ENCODE measurements at places on chromosomes 2 and 18.

- no peak for DNase-seq
These were observed 469.4 kb upstream of the SPRED2 start for GRCh38 chr2:65901756-65902155.

GRCh38 chr2:88925770-88926462 lies 234.4 kb downstream of the RPIA start:
- no peak for DNase-seq

DNA sequence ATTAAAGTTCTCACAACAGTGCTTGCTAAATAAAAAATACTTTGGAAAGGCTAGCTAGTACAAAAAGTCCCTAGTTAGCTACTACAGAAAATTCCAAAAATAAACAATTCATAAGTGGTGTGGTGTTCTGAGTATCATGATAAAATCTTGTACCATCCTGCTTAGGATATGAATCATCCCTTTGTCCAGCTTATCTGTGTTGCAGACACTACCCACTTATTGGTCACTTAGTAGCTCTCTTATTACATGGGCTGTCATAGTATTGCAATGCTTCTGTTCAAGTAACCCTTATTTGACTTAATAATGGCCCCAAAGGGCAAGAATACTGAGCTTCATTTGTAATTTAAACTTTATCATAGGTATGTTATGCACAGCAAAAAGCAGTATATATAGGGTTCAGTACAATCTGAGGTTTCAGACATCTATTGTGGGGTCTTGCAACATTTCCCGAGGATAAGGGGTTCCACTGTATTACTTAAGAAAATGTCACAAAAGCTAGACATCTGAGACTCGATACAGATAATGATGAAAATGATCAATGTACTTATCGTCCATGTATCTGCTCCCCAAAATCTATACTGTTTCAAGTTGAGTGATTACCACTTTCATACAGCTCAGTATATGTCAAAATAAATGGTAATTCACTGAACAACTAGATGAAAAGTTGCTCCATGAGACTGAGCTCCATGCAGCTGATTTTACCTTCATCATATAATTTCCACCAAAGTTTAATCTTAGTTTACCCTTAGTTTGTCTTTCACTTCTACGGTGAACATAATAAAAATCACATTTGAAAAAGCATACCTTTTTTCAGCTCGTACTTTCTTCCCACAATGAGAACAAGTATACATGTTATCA lies 93.8 kb downstream of the C2orf74 start:
- DNase-seq: no peak

DNA sequence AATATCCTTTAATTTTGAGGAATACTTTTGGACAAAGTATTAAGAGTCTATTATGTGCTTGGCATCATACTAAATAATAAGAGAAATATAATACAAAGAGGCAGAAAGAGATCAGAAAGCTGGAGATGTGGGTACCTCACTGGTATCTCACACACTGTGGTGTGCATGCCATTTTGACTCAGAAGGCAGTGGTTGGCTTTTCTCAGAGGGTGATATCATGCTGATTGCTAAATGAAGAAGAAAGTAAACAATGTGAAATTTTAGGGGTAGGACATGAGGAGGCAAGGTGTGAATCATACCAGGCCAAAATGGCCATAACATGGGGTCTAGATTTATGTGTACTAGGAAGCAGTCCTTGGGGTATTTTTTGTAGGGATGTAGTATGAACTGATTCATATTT lies 16.6 kb upstream of the SPOPL start:
- DNase-seq: no peak

- DNase-seq: no peak
These were observed 73.9 kb downstream of the SOX11 start for GRCh38 chr2:5766056-5766455.

DNA sequence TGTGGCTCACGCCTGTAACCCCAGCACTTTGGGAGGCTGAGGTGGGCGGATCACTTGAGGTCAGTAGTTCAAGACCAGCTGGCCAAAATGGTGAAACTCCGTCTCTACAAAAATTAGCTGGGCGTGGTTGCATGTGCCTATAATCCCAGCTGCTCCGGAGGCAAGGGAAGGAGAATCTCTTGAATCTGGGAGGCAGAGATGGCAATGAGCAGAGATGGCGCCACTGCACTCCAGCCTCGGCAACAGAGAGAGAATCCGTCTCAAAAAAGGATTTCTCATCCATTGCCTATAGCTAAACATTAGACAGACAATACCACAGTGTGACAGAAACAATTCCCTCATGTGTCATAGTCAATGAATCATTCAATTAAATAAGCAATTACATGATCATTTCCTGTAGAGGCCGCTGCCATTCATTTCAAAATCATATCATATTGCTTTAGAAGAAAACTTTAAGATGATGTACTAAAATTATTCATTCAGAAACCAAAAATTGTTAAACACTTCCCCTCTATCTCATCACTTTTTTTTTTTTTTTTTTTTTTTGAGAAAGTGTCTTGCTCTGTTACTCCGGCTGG lies 69.5 kb upstream of the TGIF1 start:
- DNase-seq: no peak

GRCh38 chr2:20471148-20471547 lies 24.3 kb downstream of the RHOB start:
- no peak for DNase-seq

GRCh38 chr2:20144861-20145260 lies 80.1 kb downstream of the SDC1 start:
- DNase-seq: no peak

GRCh38 chr2:222731201-222731621 lies 59.8 kb downstream of the MOGAT1 start:
- no peak for DNase-seq

GRCh38 chr2:28665041-28665704 lies 86.5 kb upstream of the PPP1CB start:
- no peak for DNase-seq

- no peak for DNase-seq
These were observed 320.6 kb upstream of the TFPI start for GRCh38 chr2:187874786-187875185.

DNA sequence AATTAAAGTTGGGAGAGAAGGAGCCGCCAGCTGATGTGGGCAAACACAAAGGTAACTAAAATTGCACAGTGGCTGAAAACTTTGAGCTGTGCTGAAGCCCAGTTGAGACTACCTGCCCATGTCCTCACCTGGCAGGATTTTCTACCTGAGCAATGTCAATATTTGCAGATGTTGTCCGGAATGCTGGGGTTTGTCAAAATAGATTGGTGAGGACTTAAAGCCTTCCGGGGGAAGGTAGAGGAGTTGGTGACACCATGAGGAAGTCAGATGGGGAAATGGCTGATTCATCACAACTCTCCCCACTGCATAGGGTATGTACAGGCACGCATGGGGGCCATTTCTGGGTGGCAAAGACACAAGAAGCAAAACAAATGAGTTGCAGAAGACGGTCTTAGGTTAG lies 114.9 kb downstream of the ALK start:
- no peak for DNase-seq

- no peak for DNase-seq
These were observed 8.6 kb downstream of the MREG start for GRCh38 chr2:216004697-216005283.

- no peak for DNase-seq
These were observed 762.3 kb downstream of the DCDC2C start for GRCh38 chr2:4465671-4466070.

Measured in SIG-M5 (cell line).